ENCODE measurements at places on chromosomes 2 and 18.

- DNase-seq: no peak
Measured at GRCh38 chr2:88614497-88615157, 12.6 kb downstream of the EIF2AK3 start.

DNA sequence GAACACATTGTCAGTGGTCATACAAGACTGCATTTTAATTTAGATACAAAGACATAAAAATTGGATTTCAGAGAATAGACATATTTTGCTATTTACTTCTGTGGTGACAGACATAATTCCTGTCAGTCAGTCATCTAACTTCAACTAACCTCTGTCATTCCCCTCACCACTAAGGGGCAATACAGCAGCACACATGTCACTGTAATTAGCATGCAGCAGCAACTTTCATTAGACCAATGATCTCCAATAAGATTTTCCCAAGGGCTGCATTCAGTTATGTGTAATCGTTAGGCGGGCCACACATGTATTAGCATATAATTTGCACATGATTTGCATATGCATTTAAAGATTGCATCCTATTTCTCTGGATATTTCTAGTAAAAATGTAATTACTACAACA, 624.5 kb downstream of the NR4A2 start:
- no peak for DNase-seq

GRCh38 chr2:105821428-105822125, 76.9 kb downstream of the NCK2 start:
- DNase-seq: no peak

GRCh38 chr18:25077038-25077943, 274.7 kb downstream of the ZNF521 start:
- DNase-seq: no peak

- no peak for DNase-seq
Measured at GRCh38 chr18:8788503-8789429, 83.4 kb downstream of the MTCL1 start.

DNA sequence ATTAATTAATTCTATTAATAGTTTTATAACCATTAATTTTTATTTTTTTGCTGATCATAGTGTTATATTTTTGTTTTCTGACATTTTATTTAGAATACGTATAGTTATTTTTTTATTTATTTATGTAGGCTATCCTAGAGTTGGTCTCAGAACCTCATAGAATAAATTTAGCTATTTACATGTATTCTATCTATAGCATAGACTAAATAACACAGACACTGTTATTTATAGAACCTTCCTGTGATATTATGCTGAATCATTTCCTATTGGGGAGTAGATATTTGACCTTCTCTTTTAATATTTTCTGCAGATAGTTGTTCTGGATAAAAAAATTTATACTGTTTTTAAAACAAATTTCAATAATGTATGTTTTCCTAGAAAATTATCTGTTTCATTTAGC, 20.2 kb downstream of the ARHGEF33 start:
- DNase-seq: no peak

DNA sequence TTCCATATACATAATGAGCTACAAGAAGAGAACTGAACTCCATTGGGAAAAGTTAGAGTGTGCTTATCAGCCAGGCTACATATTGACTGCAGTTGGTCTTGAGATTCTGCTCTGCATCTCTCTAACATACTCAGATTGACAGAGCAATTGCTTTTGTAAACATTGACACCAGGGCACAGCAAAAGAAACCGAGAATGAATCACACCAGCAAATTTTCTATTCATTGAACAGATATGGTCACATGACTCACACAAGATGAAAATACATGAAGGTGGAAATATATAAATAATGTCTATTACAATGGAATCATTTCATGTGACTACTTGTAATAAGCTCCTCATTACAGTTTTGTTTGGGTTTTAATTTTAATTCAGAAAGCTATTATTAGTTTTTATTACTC, 691.9 kb upstream of the TMEFF2 start:
- DNase-seq: no peak

DNA sequence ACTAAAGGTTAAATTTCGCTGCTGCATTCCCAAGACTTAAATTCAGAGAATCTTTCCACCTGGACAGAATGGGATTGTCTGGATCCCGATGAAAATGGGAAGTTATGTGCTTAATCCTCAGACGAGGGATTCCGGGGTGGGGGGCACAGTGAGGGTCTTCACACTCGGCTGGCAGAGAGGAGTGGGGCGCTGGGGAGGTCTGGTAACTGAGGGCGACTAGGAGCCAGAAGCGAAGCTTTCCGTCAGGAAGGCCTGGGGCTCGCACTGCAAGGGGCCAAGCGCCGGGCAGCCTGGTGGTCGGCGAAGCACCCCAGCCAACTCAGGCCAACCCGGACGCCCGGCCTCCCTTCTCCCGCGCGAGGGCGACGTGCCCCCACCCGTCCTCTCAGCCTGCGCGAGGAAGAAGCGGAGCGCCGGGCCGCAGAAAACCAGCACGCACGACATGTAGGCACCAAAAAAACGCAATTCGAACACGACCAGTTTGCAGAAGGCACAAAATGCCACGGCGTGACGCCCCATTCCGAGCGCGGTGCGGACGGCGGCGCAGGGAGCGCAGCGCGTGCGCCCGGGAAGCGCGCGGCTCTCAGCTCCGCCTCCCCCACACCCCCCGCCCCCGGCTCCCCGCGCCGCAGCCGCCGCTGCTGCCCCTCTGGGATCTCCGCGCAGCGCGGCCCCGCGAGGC, 188.1 kb downstream of the ZEB2 start:
- peak; percentile 71 for DNase-seq

GRCh38 chr18:49041435-49042245, 90.9 kb upstream of the SMAD7 start:
- no peak for DNase-seq

DNA sequence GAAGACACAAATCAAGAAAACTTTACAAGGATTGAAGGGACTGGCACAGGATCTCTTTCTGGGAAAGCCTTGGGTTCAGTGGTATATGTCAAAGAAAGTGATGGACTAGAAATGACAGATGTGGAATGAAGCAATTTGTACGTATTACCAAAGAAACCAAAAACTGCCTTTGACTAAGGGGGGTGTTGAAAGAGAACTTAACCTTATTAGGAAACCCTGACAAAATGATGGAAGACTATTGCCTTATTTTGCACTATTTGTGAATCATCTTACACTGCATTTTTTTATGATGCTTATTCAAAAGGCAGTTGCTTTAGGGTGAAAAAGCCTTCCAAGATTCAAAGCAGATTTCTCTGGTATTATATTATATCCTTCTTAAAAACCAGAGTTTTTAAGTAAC, 4.0 kb downstream of the TSGA10 start:
- no peak for DNase-seq

GRCh38 chr2:157291018-157291417, 33.5 kb downstream of the GALNT5 start:
- no peak for DNase-seq

DNA sequence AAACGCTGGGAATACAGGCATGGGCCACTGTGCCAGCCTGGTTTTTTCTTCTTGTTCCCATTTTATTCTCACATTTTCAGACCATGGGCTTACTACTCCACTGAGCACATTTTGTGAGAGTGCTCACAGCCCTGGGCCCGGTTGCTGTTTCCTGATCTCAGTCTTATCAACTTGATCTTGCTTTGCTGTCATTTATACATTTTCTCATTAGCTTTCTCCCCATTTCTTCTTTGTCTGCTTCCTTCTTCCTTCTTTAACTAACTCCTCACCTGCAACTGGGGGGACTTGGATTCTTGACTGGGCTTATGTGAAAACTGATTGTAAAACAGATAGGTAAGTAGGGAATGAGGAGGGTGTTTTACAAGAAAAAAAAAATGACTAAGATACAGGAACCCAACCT, 117.3 kb downstream of the PLB1 start:
- DNase-seq: no peak

- no peak for DNase-seq
Measured at GRCh38 chr2:192073878-192074277, 120.9 kb downstream of the TMEFF2 start.

- no peak for DNase-seq
Measured at GRCh38 chr2:118983915-118984314, 41.9 kb downstream of the MARCO start.

GRCh38 chr2:35963824-35964223, 391.8 kb upstream of the CRIM1 start:
- DNase-seq: no peak

- DNase-seq: no peak
Measured at GRCh38 chr2:6310256-6311215, 555.2 kb downstream of the CMPK2 start.

GRCh38 chr2:96114903-96115581, 1.3 kb downstream of the ADRA2B start:
- no peak for DNase-seq

DNA sequence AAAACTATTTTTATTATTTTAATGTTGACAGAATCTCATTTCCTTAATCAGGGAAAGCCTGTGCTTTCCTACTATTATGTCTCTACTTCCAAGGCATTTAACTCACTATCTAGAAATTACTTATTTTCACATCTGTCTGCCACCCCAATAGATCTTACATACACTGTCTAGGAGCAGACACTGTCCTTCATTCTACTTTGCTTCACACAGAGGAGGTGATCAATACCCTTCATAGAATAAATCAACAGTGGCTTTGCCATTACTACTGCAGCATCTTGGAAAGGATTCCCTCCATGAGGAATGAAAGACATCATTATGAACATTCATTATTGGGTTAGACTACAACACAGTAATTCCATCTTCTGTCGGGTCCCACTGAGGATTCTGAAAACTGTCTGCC, 31.7 kb downstream of the CDH20 start:
- DNase-seq: no peak

- no peak for DNase-seq
Measured at GRCh38 chr2:193749485-193749884, 1554.8 kb upstream of the TMEFF2 start.

GRCh38 chr2:131567891-131568290, 40.2 kb downstream of the CCDC74A start:
- DNase-seq: no peak

GRCh38 chr2:207530160-207531031, 634 bp downstream of the CREB1 start:
- DNase-seq: peak; percentile 41

GRCh38 chr2:186883666-186884065, 34.7 kb upstream of the ZSWIM2 start:
- DNase-seq: no peak

DNA sequence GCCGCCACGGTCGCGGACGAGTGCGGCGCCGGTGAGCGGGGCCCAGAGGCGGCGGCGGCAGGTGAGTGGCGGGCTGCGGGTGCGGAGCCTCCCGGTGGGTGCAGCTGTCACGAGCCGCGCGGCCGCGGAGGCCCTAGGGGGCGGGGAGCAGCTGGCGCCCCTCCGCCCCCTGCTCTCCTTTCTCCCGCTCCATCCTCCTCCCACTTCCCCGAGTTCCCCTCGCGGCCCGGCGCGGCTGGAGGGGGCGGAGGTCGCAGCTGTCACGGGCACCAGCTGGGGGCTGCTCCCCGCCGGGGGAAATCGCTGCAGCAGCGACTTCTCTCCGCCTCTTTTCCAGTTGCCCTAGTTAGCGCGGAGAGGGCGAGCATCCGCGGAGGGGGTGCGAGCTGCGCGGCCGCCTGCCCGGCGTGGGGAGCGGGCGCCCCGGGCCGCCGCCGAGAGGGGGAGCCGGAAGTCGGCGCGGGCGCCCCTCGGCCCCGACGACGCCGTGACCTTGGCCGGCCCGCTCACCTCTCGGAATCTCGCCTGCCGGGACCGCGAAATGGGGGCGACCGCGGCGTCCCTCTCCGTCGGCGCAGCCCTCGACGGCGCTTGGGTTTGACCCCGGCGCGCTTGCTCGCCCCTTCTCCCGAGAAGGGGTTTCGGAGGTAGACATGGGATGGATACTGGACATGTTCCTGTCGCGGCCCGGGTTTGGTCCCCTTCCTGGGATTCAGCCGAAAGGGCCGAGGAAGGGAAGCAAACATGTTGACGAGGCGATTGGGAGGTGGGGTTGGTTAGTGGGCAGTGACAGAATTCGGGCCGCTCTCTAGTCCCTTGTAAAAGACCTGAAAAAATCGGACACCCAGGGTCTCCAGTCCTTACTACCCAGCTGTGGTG, 727 bp downstream of the NCOA1 start:
- peak; percentile 42 for DNase-seq

DNA sequence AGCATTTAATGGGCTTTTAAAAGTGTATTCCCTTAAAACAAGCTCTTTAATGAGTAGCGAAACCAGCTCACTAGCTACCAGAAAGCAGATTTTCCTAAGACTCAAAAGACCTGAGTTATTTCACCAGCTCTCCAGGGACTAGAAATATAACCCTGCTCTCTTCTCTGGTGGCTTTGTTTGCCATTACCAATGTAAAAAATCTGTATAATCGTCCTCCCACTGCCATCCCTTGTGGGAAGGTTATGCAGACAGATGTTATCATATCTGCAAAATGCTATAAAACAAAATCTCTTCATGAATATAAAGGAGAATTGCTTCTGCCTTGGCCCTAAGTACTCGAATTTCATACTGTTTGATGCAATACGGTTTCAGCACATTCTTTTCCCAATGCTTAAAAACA, 335.2 kb downstream of the NUP35 start:
- DNase-seq: no peak

DNA sequence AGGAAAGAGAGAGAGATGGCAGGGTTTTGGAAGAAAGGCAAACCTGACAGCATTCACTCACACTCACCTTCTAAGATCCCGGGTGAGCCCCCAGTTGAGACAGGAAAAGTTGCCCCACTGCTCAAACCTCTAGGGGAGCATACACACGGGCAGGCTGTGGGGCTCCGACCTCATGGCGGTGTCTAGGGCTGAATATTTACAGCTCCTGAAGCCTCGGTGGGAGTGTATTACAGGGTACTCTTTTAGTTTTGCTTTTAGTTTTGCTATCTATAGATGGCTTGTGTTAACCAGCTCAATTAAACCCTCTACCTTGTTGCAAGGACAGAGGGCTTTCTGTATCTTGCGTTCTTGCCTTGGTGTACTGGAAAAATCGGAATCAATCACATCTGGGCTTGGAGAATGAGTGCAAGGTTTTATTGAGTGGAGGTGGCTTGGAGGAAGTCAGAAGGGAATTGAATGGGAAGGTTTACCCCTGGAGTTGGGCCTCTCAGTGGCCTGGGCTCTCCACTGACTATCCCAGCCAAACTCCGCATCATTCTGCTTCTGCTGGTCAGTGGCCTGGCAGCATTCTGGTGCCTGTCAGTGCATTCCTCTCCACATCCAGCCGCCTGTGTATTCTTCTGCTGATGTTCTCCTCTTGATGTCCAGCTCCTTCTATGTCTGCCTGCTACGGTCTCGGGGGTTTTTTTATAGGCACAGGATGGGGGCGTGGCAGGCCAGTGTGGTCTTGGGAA, 10.1 kb upstream of the IFIH1 start:
- DNase-seq: no peak

DNA sequence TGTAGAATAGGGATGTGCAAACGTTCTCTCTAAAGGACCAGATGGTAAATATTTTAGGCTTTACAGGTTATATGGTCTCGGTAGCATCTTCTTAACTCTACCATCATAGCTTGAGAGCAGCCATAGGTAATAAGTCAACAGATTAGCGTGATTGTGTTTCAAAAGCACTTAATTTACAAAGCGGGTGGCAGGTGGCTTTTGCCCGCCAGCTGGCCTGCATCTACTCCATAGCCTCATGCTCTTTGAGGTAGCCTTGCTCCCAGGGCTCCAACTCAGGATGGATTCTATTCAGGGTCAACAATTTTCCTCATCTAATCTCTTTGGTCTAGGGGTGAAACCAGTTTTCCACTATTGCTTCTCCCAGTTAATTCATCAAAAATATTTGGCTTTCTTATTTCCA, 5.0 kb upstream of the ATP9B start:
- no peak for DNase-seq

GRCh38 chr2:141439524-141439923, 691.3 kb downstream of the LRP1B start:
- no peak for DNase-seq

All from activated CD4-positive, CD25-positive, alpha-beta regulatory T cell (primary cell).